ENCODE measurements at places on chromosomes 1 and 21. TPM values are rescaled to one million over a fixed set of nuclear protein-coding genes. Genes with fewer than 3 reads are reported as not detected.

DNA sequence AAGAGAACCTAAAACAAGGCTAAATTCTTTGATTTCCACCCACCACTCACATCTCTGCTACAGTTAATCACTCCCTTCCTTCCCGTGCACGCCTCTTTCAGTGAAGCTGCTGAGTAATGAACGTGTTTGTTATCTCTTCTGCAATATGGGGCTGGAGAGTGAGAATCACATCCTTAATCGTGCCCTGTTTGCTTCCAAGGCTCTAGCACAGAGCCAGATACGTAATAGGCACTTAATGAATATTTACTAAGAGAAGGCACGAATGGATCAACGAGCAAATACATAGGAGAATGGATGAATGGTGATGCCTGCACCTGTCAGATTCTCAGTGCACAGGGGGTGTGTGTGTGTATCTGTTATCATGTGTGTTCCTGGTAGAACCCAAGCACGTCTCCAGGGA lies 22.1 kb upstream of the FAM43B start:
- peaks cover 92% of the 10 kb centered on the region for H3K27me3 ChIP-seq
- H3K4me1 ChIP-seq: no peaks in the 10 kb centered on the region
- no peak overlapping the region for H3K4me3 ChIP-seq
- no peak for DNase-seq
- no peak overlapping the region for H3K27ac ChIP-seq

The MYOG gene
- not detected for total RNA-seq

- DNase-seq: no peak
- H3K27ac ChIP-seq: no peak overlapping the region
Measured at GRCh38 chr1:193094112-193094511, 11.1 kb downstream of the GLRX2 start.

DNA sequence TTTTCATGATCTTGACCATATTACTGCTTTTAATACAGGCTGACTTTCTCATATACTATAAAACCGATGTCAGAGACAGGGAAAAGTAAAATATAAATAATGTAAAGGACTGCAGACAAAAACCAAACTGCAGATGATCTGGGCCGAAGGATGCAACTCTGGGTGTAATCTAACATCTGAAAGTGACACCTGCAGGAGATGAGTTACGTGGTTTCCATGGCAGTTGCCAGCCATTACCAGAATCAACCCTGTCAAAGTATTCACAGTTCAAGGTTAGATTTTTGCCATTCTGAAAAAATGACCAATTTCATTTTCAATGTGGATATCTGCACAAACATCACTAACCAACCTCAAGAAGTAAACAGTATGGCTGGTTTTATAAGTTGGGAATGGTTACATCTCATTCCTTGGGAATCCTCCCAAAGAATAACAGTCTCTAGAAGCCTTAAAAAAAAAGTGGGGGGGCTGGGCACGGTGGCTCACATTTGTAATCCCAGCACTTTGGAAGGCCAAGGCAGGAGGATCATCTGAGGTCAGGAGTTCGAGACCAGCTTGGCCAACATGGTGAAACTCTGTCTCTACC lies 27.7 kb downstream of the DNAJC11 start:
- no peaks in the 10 kb centered on the region for H3K27me3 ChIP-seq
- no peaks in the 10 kb centered on the region for H3K4me1 ChIP-seq
- no peaks in the 10 kb centered on the region for H3K36me3 ChIP-seq

DNA sequence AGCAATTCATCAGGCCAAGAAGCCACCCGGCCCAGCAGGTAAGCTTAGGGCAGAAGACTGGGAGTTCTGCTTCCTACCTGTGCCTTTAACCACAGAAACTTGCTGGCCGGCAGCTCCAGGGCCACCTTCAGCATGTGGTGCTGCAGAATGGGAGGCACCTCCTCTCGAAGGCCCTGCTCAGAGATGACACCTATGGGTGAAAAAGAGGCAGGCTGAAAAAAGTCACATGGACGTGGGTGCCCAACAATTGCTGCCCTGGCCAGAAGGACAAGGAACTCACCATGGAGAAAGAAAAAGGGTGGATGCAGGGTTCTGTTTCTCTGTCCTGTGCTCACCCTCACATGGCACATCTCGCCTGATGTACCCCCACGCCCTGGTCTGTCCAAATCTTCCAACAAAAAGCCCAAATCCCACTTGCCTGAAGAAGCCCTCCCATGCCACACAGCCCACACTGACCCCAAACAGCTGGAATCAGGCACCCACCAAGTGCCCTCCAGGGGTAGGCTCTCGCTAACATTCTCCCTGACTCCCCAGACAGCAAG lies 33.0 kb downstream of the URB1 start:
- no peaks in the 10 kb centered on the region for H3K27me3 ChIP-seq
- no peak overlapping the region for H3K27ac ChIP-seq
- no peaks in the 10 kb centered on the region for H3K4me1 ChIP-seq
- no peaks in the 10 kb centered on the region for H3K36me3 ChIP-seq

Data from neural progenitor cell (in vitro differentiated cells).